Midbrain (tissue), 1 donor: ENCODE measurements at places on chromosomes 12 and 14.

DNA sequence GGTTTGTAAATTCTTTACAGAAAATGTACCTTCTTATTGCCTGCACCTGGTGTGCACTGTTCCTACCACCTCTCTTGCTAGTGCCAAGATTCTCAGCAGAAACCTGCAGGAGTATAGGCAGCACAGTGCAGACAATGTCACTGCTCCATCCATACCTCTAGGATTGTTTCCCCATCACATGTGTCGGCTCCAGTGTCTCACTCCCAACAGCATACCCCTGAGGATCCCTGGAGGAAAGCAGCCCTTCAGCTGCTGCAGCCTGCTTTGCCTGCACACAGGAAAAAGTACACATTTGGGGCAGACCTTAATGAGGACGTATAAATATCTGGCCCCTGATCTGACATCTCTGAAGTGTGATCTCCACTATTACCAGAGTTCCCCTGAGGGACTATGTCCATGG is 235.5 kb downstream of the MDGA2 start:
- no peak for DNase-seq

DNA sequence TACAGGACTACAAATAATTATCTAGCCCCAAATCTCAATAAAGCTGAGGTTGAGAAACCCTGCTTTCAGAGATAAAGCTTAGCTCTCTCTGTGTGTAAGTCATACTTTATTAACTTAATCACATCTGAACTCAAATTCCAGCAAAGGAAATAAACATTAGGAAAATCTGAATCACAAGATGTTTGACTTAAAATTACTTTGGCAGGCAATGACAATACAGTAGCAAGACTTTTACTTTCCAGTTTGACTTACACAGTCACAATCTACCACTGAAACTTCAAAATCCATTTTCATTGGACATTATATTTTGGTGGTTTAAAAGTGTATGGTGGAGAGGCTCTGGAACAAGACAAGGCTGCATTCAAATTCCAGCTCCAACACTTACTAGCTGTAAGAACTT is 11.4 kb downstream of the TMEM116 start:
- DNase-seq: no peak

DNA sequence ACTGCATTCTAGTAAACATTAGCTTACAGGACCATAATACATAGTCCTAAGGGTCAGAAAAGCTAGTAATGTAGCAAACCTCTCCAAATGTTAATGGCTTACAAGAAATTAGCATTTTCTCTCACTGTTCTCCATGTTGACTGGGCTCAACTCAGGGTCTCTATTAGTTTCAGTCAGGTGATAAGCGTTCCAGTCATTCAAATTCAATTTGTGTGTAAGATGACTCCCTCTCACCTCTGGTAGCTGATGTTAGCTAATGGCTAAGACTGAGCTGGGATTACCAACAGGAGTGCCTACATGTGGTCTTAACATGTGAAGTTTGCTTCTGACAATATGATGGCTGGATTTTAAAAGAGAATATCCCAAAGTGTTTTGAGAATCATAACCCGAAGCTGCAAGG is 630.5 kb upstream of the USP15 start:
- DNase-seq: no peak

DNA sequence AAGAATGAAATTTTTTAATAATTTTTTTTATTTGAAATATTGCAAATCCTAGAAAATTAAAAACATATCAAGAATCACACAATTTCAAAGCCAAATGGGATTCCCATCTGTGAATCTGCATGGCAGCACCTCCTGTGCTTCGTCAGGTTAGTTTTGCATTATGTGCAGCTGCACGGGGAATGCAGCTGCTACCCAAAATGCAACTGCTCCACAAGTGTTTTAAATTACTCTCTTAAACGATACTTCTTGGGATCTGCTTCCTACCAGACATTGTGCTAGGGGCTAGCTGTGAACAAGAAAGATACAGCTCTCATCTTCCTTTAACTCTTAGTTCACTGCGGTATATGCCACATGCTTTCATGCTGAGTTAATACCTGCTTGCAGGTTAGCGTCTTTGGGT is 154.2 kb downstream of the CRADD start:
- DNase-seq: no peak

GRCh38 chr14:95361373-95362137 is 41.8 kb upstream of the CLMN start:
- DNase-seq: peak; percentile 17

GRCh38 chr12:6086316-6086715 is 38.2 kb downstream of the VWF start:
- no peak for DNase-seq

GRCh38 chr14:79334272-79334671 is 877.0 kb downstream of the DIO2 start:
- no peak for DNase-seq

GRCh38 chr12:9122091-9122609 is 6.4 kb upstream of the A2M start:
- DNase-seq: no peak

GRCh38 chr12:50971946-50972345 is 19.6 kb downstream of the HIGD1C start:
- DNase-seq: no peak

GRCh38 chr12:9735601-9736000 is 2.7 kb upstream of the CLECL1 start:
- DNase-seq: no peak

GRCh38 chr12:11658791-11659190 is 9.3 kb downstream of the ETV6 start:
- DNase-seq: no peak

DNA sequence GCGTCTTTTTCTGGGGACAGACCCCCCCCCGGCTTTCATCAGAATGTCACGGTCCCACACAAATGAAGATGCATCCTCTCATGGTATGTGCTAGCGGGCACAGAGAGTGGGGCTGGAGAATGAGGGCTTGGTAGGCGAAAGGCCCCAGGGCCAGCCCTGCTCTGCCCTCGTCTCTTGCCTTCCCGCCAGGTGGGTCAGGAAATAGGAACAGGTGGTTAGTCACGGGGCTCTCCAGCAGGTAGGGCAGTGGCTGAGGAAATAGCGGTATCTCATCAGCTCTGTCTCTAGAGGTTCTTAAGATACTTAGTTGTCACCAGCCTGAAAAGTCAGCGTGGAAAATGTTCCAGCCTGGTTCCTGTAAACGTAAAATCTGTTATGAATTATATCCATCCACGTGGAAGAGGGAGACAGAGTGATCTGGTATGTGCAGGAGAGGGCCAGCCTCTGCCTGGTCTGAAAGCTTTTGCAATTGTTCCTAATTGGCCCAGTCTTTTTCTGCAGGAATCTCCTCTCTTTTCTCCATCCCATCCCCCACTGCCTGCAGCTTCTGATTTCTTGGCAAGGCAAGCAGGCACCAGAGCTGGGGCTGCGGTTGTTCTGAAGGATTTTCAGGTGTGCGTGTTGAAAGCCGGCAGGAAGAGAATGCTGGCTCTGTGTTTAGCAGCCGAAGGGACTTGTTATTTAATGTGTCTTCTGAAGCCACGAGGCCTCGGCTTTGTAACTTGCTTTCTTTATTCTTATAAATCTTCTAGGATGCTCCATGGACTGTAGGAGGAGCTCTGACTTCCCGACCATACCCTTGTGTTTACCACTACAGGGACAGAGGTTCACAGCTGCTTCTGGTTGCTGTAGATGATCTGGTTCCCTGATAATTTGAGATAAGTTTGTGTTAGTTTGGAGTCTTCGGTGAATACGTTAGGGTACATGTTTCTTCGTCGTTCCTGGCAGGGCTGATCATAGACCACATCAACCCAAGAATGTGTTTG is 131.1 kb downstream of the CACNA1C start:
- peak; percentile 35 for DNase-seq

DNA sequence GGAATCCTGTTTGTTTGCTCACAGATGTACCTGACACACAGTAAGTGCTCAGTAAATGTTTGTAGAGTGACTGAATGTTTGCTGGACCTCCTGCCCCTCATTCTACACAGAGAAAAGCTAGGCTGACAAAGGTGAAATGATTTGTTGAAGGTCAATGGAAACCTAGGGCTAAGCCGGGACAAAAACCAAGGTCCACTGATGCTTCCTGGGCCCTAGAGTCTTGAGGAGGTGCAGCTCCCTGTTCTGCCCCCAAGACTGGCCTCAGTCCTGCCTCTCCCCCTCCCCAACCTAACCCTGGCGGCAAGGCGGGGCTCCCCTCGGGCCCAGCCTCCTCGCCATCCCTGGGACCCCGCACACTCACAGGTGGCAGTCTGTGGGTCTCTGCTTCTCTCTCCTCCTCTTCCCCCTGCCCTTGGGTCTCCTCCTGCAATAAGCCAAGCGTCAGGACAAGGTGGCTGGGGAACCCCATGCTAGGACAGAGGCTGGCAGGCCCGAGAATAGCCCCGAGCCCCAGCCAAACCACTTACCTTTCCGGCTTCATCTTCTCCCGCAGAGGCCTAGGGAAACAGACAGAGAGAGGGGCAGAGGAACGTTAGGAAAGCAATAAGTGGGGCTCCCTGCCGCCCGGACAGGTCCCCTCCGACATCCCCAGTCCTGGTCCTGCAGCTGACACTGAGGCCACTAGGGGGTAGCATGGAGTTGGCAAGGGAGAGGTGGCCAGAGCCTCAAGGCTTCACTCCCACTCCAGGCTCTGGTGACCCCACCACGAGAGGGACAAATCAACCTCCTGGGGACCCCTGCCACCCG is 9.3 kb downstream of the PGF start:
- DNase-seq: peak; percentile 79

DNA sequence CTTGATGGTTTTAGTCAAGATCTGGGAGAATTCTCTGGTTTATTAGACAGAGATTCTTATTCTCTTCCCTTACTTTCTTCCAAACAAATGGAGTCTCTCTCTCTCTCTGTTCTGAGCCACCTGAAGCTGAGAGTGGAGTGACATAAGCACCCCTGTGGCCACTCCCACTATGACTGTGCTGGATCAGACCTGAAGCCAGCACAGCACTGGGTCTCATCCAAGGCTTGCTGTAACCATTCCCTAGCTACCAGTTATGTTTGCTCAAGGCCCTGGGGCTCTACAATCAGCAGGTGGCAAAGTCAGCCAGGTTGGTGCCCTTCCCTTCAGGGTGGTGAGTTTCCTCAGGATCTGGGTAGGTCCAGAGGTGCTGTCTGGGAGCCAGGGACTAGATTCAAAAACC is 568.5 kb downstream of the AACS start:
- DNase-seq: no peak

GRCh38 chr12:50936821-50937530 is 15.4 kb upstream of the HIGD1C start:
- DNase-seq: no peak

DNA sequence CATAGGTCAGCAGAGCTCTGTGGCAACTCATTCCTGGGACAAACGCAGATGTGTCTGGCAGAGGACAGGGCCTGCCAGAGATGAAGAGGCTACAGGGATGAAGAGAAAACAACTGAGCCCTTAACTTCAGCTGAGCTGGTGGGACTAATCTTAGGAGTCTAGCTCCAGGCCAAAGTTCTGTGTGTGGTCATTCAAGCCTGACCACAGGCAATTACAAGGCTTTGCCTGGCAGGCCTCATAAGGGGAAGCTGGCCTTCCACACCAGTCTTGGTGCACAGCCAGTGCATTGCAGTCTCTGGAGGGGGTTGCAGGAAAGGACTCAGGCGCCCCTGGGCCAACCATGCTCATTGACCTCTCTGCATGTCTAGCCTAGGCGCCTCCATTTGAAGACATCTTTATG is 127.6 kb upstream of the DAAM1 start:
- no peak for DNase-seq

DNA sequence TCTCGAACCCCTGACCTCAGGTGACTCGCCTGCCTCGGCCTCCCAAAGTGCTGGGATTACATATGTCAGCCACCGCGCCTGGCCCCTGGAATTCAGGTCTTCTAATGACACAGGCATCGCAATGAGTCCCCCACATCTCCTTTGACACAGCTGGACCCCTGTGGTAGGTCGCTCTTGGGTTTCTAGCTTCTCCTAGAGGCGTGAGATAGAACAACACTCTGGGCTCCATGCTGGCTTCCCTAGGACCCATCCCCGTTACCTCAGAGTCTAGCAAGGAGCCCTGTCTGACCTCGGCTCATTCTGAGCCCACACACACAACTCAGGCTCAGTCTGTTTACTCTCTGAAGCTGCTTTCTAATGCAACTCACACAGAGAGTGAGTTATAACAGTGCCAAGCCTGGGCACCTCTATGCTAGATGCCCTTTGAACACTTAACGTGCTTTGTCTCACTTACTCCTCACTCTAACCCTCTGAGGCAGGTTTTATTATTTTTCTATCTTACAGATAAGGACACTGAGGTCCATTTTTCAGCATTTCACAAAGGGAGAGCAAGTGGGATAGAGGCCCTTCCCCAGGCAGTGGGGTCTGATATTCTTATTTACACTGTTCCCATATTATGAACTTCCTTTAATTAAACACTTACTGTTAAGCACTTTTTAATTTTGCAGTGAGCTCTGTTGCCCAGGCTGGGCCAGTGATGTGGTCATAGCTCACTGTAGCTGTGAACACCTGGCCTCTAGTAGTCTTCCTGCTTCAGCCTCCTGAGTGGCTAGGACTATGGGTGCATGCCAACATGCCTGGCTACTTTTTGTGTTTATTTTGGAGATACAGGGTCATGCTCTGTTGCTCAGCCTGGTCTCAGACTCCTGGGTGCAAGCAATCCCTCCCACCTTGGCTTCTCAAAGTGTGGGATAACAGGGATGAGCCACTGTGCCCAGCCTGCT is 40.6 kb upstream of the RBM19 start:
- no peak for DNase-seq

GRCh38 chr12:114685869-114686268 is 1.9 kb upstream of the TBX3 start:
- DNase-seq: no peak

- no peak for DNase-seq
These were observed 105.8 kb downstream of the ZNF664 start for GRCh38 chr12:124078800-124079199.

- DNase-seq: no peak
These were observed 1.5 kb downstream of the VPS37B start for GRCh38 chr12:122894193-122895121.

- peak; percentile 87 for DNase-seq
These were observed 647 bp upstream of the TGFB3 start for GRCh38 chr14:75982266-75983018.

- no peak for DNase-seq
These were observed 218.6 kb downstream of the SYT1 start for GRCh38 chr12:79083181-79083580.

- DNase-seq: no peak
These were observed 87.2 kb downstream of the CAND1 start for GRCh38 chr12:67356380-67356774.

- DNase-seq: no peak
These were observed 15.5 kb downstream of the E2F7 start for GRCh38 chr12:77049767-77050353.

GRCh38 chr14:102761206-102761605 is 16.0 kb upstream of the TRAF3 start:
- DNase-seq: no peak
